Activated T-cell treated with anti-CD3 and anti-CD28 coated beads for 48 hours (primary cell): ENCODE measurements at places on chromosomes 7 and 10.

DNA sequence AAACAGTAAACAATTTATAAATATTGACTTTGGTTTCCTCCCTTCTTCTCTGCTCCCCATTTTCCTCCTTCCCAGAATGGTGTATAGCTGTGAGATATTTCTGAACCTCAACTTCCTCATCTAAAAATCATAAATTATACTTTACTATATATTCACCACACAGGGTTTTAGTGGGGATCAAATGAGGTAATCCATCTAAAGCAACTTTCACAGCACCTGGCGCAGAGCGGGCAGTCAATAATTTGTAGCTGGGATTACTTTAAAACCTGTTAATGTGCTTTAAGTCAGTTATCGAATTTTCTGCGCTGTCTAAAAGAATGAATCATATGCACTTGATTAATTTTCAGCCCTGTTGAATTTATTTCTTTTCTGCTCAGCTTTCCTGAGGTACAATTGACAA is 172.7 kb downstream of the PTEN start:
- DNase-seq = no peak

GRCh38 chr10:107880185-107880584 is 715.7 kb upstream of the SORCS1 start:
- DNase-seq = no peak

GRCh38 chr7:77351539-77352004 is 64.6 kb downstream of the GSAP start:
- DNase-seq = peak; percentile 21

DNA sequence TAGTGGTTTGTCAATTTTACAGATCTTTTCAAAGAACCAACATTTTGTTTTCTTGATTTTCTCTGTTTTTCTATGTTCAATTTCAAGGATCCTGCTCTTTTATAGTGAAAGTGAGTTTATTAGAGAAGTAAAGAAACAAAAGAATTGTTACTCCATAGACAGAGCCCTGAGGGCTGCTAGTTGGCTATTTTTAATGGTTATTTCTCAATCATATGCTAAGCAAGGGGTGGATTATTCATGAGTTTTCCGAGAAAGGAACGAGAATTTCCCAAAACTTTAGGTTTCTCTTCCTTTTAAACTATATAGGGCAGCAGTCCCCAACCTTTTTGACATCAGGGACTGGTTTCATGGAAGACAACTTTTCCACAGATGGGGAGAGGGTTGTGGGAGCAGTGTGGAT is 165.0 kb downstream of the CCSER2 start:
- DNase-seq = no peak

DNA sequence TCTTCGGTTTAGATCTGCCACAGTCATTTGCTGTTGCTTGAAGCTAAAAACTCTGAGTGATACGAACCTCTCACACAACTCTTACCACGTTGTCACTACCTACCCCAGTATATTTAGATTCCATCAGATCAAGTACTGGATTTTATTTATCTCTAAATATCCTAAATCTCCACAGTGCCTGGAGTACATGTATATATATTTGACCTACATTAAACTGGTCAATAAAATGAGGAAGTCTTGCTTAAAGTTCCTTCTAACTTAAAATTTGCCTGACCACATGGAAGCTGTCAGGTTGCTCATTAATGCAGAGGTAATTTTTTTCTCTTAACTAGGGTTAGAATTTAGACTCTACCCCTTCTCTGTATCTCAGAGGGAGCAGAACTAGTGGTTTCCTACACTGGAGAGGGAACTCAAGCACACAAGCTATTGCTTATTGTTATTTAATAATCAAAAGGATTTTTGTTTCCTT is 3.1 kb upstream of the MACC1 start:
- DNase-seq = no peak

- peak; percentile 9 for DNase-seq
Measured at GRCh38 chr10:128463991-128464760, 338.0 kb upstream of the MKI67 start.

DNA sequence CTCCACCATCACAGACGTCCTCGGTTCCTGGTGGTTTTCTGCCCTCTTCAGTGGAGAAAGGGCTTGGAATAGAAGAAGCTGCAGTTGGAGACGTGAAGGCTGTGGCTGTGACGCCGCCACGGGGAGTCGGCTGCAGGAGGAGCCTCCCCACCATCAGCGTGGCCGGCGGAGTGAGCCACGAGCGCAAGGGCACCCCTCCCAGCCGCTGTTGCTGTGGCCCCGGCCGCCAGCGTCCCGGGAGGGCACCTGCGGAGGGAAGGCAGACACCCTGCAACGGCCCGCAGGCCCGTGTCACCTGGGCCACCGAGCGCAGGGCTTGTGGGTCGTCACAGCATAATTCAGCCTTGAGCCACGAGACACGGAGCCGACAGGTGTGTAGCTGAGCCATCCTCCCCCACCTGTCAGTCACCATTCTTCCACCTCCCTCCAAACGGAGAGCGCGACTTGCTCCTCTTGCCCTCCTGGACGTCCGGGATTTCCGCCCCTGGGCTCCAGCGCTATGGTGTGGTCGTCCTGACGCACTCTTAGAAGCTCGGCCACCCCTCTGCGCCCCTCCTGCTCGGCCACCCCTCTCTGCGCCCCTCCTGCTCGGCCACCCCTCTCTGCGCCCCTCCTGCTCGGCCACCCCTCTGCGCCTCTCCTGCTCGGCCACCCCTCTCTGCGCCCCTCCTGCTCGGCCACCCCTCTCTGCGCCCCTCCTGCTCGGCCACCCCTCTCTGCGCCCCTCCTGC is 102.7 kb downstream of the PTPRN2 start:
- DNase-seq = no peak

GRCh38 chr7:51428217-51428887 is 111.7 kb upstream of the COBL start:
- DNase-seq = no peak

- no peak for DNase-seq
Measured at GRCh38 chr10:114697061-114697598, 39.1 kb upstream of the ABLIM1 start.

GRCh38 chr7:151420144-151420543 is 10.3 kb upstream of the WDR86 start:
- DNase-seq = no peak

GRCh38 chr10:12566161-12567115 is 217.1 kb downstream of the CAMK1D start:
- DNase-seq = no peak
